Activated T-cell treated with anti-CD3 and anti-CD28 coated beads, Interleukin-2, amount 50 U/mL, for 4 hours (primary cell): ENCODE measurements at places on chromosomes 2 and 18. TPM values are rescaled to one million over a fixed set of nuclear protein-coding genes. Genes with fewer than 3 reads are reported as not detected.

GRCh38 chr2:242085941-242086621 lies 216.6 kb downstream of the RTP5 start:
- DNase-seq = no peak

Gene QPCT
- total RNA-seq = 6.9 TPM

DNA sequence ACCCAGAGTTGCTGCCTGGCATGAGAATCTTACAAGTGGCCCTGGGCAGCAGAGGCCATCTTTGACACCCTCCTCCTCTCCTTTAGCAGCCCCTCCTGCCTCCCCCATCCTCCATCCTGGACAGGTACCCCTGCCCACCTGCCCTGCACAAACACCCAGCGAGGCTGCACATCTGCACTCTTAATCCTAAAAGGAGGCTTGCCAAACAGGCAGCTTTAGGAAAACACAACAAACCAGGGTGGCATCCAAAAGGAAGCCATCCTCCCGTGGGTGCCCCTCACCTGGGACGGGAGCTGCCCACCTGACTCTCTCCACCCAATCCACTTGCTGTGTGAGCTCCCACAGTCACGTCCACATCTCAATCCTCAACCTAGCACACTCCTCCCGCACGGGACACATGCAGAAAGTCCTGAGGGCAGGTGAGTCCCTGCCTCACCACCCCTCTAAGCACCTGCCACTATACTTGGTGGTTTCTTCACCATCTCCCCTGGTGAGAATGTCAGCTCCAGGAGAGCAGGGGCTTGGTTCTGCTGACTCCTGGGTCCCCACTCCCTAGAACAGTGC lies 5.8 kb downstream of the BIN1 start:
- no peak for DNase-seq

Gene MTIF2
- total RNA-seq = 59.8 TPM

DNA sequence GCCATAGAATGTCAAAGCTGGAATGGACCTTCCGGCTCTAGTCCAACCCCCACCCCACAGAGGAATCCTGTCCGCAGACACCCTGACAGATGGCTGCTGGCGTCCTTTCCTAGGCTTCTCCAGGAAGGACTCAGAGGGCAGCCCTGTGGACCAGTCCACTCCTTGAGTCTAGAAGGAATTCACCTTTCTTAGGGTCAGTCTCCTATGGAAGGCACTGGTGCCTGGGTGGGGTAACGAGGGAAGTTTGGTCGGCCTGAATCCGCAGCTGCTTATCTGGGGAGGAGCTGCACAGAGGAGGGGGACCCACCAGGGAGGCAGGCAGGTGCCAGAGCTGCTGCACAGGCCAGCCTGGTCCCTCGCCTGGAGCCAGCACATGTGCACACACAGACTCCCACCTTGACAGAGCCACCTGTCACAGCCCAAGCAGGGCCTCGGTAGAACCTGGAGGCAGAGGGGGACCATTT lies 2.5 kb downstream of the DNMT3A start:
- DNase-seq = no peak

DNA sequence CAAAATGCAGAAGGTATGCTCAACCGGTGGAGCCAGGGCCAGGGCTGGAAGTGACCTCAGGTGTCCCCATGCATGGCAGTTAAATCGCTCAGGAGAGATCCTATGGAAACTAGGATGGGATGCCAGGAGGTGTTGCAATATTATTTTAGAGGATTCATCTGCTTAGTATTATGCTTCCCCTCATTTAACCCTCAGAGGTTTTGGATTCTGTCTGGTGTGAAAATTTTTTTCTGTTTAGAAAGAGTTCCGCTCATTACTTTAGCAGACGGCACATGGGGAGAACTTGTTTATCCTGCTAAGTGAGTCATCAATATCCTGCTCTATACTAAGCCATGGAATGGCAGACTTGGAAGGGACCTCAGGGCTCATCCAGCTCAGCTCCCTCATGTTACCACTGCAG lies 42.5 kb downstream of the TRIB2 start:
- no peak for DNase-seq

DNA sequence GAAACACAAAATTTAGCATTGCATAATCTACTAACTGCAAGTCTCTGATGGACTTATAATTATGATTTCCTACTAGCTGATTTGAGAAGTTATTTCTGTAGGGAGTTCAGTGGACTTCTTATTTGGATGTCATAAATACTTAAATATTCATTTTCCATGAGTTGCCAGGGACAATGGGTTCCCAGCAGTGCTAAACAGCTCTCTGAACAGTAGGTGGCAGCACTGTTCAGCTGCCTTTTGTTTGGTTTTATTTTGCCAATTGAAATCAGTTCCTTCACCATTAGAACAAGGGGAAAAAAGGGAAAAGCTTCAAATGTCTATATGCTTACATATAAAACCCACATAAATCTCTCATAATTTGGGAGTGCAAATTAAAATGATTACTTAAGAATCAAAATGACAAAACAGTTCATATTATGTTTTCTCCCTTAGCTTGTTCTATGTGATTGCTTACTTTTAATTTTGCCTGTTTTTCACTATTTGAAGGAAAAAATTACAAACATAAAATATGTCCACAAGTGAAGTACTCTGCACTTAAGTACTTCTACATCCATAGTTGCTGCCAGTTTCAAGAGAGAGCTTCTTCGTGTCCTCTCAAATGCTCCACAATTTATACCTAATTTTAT lies 898.9 kb downstream of the CPS1 start:
- DNase-seq = no peak

- no peak for DNase-seq
Measured at GRCh38 chr18:59517446-59518165, 158.5 kb upstream of the LMAN1 start.

GRCh38 chr18:77145364-77145901 lies 12.8 kb upstream of the MBP start:
- DNase-seq = no peak

Gene ATP5MC3
- total RNA-seq = 348 TPM

- no peak for DNase-seq
Measured at GRCh38 chr2:145288650-145289496, 769.0 kb upstream of the ZEB2 start.

GRCh38 chr18:74625157-74625556 lies 27.5 kb downstream of the ZNF407 start:
- DNase-seq = no peak

GRCh38 chr2:156779416-156780120 lies 343.4 kb downstream of the GPD2 start:
- DNase-seq = no peak

DNA sequence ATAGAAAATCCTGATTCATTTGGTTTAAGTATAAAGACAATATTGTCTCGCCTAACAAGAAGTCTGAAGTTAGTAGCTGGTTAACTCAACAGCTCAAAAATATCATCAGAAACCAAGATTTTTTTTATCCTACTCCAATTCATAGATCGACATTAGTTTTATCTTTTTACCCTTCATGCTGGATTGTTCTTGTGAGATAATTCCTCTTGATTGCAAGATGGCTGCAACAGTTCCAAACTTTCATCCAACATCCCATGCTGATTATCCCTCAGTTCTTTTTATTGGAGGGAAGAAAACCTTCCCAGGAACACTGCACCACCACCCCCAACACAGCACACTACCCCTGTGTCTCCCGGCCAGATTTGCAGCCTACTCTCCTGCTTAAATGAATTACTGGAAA lies 370.2 kb upstream of the RAB6C start:
- DNase-seq = no peak

GRCh38 chr2:53913721-53914120 lies 54.0 kb upstream of the GPR75 start:
- no peak for DNase-seq

Gene SKOR2
- not detected for total RNA-seq

DNA sequence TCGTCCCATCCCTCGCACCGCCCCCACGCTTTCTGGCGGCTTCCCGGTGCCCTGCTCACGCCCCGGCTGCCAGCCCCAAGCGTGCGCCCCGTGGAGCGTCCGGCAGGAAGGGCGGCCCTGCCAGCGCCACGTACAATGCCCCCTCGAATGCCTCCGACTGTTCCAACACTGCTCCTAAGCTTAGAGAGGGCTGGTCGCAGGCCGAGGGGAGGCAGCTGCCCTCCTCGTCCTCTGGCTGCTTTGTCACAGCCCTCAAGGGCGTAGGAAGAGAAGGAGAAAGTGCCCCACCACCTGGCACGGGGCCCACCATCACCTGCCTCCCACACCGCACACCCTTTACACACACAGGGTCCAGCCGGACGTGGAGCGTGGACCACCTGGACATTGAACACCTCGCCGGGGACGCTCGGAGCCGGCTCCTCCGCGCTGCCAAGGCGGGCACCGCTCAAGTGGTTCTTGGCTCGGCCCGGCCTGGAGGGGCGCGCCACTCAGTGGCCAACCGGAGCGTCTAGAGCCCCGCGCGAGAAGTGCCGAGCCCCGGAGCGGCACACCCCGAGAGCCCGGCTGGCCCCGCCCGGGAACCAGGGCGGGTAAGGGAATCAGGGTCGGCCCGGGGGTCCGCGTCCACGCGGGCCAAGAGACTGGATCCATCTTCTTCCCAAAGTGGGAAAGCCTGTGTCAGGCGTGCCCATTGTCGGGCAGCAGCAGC lies 830 bp downstream of the DNER start:
- DNase-seq = no peak

Gene NDUFV2
- 265 TPM for total RNA-seq

DNA sequence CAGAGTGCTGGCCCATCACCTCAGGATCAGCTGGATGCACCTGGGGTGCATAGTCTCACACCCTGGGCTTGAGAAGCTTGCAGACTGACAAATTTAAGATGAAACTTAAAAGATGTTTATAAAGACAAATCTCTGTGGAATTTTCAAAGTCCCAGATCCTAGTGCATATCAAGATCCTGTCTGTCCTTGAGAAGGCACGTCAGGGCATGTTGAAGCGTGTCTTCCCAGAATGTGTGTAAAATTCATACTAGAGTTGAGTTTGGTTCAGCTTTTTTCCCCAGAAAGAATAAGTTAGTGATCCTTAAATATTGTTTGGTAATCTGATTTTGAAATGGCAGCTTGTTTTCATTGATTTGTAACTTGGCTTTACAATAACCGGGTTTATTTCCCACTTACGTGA lies 27.5 kb downstream of the INSIG2 start:
- DNase-seq = no peak

- DNase-seq = no peak
Measured at GRCh38 chr2:197711578-197711977, 6.4 kb downstream of the MARS2 start.

Gene TXNL1
- 122 TPM for total RNA-seq

DNA sequence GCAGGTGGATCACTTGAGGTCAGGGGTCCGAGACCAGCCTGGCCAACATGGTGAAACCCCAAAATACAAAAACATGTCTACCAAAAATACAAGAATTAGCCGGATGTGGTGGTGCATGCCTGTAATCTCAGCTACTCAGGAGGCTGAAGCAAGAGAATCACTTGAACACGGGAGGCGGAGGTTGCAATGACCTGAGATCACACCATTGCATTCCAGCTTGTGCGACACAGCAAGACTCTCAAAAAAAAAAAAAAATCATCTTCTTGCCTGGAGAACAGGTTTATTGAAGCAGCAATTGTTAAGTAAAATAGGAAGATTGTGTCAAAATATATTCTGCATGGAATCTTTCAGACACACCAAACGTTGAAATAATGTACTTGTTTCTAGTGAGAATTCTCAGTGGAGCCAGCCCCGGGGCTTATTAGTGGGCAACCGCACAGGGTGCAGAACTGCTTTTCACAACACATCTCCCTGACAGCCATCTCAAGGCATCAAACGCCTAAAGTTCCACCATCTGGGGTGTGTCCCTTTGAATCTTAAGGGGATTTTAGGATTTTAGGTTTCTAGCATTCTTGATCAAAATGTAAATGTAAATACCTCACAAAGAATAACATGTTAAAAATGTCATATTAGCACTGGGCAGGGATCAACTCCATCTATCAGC lies 28.6 kb upstream of the PPP4R1 start:
- DNase-seq = no peak

DNA sequence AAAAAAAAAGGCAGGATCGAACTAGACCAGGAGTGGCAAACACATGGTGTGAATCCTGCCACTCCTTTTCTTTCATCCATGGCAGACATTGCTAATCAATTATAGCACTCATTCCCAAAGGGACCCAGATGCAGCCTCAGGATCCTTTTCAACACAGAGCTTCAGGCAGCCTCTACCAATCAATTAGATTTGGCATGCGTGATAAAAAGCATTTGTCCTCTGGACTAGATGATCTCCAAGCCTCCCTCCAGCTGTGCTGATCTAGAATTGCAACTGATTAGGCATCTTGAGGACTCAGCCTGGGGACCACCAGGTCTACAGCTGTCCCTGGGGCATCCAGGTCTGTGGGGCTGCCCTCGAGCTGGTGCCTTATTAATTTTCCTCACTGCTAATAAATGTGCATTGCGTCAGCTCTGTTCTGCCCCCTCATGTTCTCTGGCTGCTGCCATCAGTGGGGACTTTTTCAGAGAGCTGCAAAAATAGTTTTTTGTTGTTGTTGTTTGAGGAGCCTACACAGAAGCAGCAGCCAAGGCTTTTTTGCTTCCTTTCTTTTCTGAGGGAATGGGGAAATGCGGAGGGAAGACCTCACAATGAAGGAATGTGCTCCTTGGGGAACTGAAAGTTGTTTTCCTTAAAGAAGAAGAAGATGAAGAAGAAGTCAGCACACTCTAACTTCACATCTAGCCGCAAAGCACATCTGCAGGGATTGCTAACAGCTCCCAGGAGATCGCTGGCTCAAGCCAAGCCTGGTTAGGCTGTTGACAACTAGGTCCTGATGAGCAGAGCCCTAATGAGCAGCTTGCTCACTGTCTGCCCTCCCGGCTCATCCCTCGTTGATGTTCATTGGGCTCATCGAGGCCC lies 8.8 kb upstream of the ATOH8 start:
- no peak for DNase-seq

- no peak for DNase-seq
Measured at GRCh38 chr2:7020468-7020867, 103.3 kb downstream of the RNF144A start.

GRCh38 chr2:43044093-43044681 lies 182.2 kb downstream of the ZFP36L2 start:
- DNase-seq = no peak

DNA sequence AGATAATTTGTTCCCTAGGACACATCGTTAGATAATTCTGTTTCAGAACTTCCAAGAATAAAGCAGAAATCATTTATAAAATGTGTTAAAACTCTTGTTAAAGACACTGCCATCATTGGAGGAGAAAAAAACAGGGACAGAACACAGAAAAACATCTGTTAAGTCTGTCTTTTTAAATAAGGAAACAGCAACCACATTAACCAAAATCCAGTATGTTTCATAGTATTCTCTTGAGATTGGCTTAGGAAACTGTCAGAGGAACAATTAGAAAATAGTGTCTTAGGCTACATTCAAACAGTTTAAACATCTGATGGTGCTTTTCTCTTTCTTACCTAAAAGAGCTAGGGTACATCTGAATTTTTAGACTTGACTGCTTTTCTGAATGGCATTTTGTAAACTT lies 81.6 kb downstream of the PMS1 start:
- DNase-seq = no peak

DNA sequence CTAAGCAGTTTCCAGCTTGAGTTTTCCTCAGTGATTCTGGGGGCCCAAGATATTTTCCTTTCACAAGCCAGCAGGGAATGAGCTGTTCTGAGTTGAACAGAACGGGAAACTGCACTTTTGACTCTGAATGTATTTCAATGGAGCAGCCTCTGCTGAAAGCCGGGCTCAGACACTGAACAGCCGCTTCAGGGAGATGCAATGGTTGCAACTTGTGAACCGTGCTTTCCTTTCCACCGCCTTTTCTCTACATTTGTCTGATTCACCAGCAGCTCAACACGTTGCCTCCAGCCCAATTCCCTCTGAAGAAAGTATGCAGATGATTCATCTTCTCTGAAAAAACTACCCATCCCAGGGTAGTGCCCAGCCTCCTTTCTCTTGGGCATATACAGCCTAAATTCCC lies 119.3 kb upstream of the PKDCC start:
- no peak for DNase-seq
